ENCODE measurements at places on chromosomes 13 and 19. TPM values are rescaled to one million over a fixed set of nuclear protein-coding genes. Genes with fewer than 3 reads are reported as not detected.

ZNF541 gene
- not detected for total RNA-seq

GPR12 gene
- 0.32 TPM for total RNA-seq

TMEM221 gene
- total RNA-seq = 0.73 TPM

FUT1 gene
- total RNA-seq = 6.2 TPM

RASGRP4 gene
- total RNA-seq = 0.66 TPM

ZNF160 gene
- total RNA-seq = 52.8 TPM

CRLF1 gene
- total RNA-seq = 68.6 TPM

DNA sequence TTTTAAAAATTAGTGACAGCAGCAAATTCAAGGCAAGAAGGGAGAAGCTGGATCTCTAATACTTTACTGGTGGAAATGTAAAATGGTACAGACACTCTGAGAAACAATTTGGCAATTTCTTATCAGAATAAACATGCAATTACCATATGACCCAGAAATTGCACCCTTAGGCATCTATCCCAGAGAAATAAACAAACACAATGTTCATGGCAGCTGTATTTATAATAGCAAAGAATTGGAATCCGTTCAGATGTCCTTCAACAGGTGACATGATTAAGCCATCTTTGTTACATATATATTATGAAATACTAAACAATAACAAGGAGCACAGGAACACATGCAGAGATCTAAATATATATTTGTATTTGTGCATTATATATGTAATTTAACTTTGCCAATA lies 756.5 kb downstream of the SLITRK1 start:
- no peaks in the 10 kb centered on the region for H3K4me1 ChIP-seq
- H3K27ac ChIP-seq = no peak overlapping the region
- no peaks in the 10 kb centered on the region for H3K27me3 ChIP-seq
- no peak overlapping the region for H3K4me3 ChIP-seq
- DNase-seq = no peak

- DNase-seq = no peak
- H3K36me3 ChIP-seq = no peaks in the 10 kb centered on the region
- no peaks in the 10 kb centered on the region for H3K27me3 ChIP-seq
- no peak overlapping the region for H3K27ac ChIP-seq
Observed at GRCh38 chr13:49784886-49785570, 7.5 kb downstream of the KPNA3 start.

DNA sequence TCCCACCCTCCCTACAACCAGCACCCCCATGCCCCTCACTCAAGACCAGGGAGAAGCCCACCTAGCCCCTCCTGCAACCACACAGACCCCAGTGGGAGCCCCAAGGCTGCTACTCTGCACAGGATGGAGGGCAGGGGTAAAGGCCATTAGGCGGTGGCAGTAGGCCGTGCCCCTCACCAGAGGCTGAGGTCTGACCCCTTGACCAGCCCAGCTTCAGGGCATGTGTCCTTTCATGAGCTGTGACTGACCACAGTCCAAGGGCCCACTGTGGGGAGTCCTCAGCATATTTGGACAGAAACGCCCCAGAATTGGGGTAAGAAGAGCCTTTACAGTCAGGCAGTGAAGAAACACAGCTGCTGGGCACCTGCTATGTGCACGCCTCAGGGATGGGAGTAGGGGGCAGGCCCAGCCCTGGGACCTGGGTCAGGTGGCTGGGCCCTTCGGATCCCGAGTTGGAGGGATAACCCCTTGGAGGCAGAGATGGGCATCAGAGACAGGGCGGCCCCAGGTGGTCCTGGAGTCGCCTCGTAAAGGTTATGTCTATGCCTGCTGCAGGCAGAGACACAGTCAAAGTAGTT lies 1.7 kb upstream of the RPS5 start:
- no peak for DNase-seq
- peak overlapping the region; percentile 87 for H3K4me3 ChIP-seq
- H3K36me3 ChIP-seq = no peaks in the 10 kb centered on the region
- peaks cover 22% of the 10 kb centered on the region for H3K4me1 ChIP-seq

DNA sequence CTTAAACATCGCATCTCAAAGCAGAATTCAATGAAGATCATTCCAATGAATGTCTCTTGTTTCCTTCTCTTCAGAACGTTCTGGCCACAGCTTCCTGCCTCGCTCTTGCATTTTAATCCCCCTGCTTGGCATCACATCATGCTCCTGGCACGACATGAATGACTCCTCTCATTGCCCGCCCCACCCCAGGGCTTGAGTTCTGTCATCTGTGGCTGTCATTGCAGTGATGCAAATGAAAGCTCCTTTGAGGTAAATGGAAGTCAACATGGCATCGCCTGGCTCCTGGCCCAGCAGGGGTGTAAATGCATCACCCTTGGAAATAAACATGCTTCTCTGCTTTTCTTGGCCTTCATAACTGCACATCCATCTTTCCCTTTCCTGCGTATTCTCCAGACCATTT lies 48.6 kb downstream of the SCEL start:
- H3K27ac ChIP-seq = peak overlapping the region; percentile 3
- H3K4me1 ChIP-seq = no peaks in the 10 kb centered on the region
- no peaks in the 10 kb centered on the region for H3K27me3 ChIP-seq

DNA sequence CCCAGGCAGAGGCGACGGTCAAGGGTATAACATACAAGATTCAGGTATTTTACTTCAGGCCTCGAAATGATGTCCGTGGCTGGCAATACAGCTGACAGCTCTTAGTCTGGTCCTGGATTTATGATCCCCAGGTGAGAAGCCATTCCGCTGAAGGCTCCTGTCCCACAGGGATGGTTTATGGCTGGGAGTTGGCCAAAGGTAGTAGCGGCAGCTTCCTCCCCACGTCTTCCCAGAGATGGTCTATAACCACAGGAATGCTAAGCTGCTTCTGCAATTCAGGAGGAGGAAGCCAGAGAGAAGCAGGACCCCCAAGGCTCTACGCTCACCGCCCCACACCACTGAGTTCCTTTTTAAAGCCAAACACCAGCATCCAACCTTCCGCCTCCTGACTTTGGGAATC lies 27.1 kb downstream of the OLFM2 start:
- H3K27me3 ChIP-seq = no peaks in the 10 kb centered on the region
- no peak overlapping the region for H3K4me3 ChIP-seq
- no peaks in the 10 kb centered on the region for H3K36me3 ChIP-seq
- no peak for DNase-seq
- H3K27ac ChIP-seq = no peak overlapping the region

DNA sequence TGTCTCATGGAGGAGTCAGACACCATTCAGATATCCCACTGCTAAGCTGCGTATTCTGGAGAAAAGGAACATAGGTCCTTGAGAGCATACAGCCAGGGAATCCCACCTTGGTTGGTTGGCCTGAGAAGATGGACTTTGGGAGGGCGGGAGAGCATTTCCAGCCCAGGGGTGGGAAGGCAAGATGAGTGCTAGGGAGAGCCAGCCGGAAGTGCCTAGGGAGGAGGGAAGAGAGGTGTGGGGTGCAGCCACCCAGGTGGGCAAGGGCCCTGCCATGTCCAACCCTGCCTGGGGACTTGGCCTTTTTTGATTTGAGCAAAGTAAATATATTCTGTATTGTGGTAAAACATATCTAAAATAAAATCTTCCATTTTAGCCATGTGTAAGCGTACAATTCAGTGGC lies 19.7 kb downstream of the SIAH3 start:
- no peak overlapping the region for H3K27ac ChIP-seq
- H3K4me3 ChIP-seq = no peak overlapping the region
- H3K36me3 ChIP-seq = no peaks in the 10 kb centered on the region
- H3K27me3 ChIP-seq = no peaks in the 10 kb centered on the region
- no peaks in the 10 kb centered on the region for H3K4me1 ChIP-seq

- H3K36me3 ChIP-seq = peaks cover 28% of the 10 kb centered on the region
- peak within 1 kb of the TSS; percentile 78 for H3K4me3 ChIP-seq
- H3K4me1 ChIP-seq = peaks cover 4% of the 10 kb centered on the region
- peak within 1 kb of the TSS; percentile 97 for H3K27ac ChIP-seq
Observed at GRCh38 chr19:52369559-52370340, at the start of gene ZNF880. ZNF880 (plus strand) TSS chr19:52369923; CDS start chr19:52369966, 43 bp downstream.

DNA sequence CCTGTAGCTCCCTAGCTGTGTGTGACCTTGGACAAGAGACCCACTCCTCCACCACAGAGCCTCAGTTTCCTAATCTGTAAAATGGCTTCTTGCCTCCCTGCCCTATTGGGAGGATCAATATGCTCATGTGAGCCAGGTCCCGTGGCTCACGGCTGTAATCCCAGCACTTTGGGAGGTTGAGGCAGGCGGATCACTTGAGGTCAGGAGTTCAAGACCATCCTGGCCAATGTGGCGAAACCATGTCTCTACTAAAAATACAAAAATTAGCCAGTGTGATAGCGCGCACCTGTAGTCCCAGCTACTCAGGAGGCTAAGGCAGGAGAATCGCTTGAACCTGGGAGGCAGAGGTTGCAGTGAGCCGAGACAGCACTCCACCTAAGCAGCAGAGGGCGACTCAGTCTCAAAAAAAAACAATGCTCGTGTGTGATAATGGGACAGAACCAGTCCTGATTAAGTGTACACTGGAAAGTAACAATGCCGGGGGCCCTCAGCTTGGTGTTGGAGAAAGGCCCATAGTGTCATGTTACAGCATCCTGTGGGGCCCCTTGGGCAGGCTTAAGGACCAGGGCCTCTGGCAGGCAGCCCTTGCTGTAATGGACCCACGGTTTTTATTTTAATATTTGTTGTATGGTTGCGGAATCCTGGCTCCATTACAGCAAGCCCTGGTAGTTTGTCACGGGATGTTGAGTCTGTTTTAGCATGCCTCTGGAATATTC lies 6.8 kb downstream of the RPS11 start:
- peak overlapping the region; percentile 56 for H3K27ac ChIP-seq
- peaks cover 7% of the 10 kb centered on the region for H3K4me1 ChIP-seq
- no peaks in the 10 kb centered on the region for H3K36me3 ChIP-seq
